ENCODE measurements at places on chromosomes 11 and 22.

DNA sequence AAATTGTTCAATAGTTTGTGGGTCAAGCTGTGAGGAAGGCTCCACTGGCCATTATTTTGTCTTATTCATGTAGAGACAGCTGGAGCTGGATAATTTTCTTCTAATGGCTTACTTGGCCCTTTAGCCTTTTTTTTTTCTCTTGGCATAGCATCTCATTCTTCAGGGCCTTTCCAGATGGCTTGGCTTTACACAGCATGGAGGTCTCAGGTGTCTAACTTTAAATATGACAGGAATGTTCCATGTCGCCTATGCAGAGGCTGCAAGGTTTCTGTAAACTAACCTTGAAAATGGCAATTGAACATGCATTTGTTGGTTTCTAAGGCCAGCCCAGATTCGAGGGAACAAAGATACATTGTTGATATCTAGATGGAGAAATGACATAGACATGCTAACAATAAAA is 247.9 kb upstream of the CNTN5 start:
- no peak for DNase-seq

DNA sequence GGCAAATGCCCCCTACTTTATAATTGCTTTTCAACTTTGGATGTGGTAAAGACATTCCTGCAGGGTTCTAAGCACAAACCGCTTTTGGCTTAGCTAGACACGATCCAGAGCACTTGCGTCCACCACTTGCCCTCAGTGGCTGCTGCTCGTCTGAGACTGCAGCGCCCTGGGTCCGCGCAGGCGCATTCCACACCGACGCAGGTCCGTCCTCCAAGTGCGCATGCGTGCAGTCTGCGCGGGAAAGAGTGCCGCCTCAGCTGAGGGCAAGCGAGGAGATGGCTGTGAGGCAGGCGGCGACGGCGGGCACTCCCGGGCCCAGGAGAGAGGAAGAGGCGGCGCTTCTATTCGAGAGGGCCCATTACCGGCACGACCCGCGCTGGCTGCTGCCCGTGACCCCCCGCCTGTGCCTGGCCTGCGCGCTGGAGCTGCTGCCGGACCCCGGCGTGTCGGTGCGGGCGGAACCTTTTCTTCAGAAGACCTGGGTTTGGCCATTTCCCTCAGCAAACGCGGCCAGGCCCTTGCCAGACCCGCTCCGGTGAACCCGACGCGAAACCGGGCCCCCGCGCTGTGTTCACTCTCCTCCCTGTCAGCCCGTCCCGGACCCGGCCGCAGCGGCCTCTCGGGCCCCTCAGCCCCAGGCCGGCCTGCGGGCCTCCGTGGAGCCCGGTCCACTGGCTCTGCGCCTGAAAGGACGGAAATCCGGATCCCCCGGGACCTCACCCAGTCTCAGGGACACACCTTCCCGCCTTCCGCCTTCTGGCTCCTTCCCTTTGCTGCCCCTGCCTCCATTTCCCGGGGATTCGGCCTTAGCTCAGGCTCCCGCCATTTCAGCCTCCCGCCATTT is at the start of gene MEI1:
Gene MEI1 (plus strand): TSS at position 240 of the 844 bp plus-strand sequence. CDS start 36 bp downstream, at position 276.
- DNase-seq, result no peak

DNA sequence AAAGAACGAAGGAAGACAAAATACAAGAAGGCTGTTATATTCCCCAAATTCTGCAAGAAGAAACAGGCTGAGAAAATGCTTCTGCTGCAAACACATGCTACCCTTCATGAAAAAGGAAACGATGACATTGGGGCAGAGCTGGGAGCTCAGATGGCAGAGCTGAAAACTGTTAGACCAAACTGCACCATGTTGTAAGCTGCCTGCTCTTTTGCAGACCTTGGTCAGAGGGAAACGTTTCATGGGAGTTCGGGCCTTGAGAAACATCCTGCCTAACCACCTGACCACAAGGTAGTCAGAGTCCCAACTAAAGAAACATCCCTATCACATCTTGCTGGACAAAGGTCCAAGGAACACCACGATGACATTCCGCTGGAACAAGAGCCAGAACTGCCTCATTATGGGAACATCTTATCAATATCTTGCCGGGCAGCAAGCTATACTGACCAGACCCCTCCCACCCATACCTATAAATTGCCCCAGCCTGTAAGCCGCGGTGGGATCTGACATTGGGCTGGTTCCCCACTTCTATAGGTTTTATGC is 110.7 kb upstream of the CTSC start:
- no peak for DNase-seq

GRCh38 chr22:22092974-22093373 is 110.4 kb upstream of the TOP3B start:
- no peak for DNase-seq

DNA sequence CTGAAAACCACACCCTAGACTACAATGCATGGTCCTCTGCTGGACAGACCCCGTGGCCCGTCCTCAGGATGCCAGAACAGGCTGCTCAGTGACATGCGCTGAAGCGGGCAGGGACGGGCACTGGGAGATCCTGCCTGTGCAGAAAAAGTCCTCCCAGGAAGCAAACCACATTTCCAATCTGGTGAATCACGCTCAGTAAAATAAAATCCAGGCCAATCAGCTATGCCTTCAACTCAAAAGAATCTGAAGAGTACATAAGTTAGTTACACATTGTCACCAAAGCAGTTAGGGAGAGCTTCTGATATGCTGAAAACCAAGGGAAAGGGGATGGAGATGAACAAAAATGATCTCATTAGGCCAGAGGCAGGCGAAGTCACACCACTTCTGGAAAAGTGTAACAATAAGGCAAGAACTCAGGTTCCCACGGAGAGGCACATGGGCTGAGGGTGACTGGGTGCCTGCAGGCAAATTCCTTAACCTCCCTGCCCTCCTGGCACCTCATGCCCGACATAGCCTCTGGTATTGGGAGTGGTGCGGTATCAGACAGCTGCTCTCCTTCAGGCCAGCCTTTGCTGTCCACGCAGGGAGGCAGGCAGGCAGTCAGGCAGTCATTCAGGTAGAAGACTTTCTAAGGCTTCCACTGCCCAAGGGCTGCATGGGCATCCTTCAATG is 66.4 kb downstream of the APOL5 start:
- DNase-seq, result no peak

GRCh38 chr11:61766353-61766841 is 14.0 kb downstream of the MYRF start:
- no peak for DNase-seq

DNA sequence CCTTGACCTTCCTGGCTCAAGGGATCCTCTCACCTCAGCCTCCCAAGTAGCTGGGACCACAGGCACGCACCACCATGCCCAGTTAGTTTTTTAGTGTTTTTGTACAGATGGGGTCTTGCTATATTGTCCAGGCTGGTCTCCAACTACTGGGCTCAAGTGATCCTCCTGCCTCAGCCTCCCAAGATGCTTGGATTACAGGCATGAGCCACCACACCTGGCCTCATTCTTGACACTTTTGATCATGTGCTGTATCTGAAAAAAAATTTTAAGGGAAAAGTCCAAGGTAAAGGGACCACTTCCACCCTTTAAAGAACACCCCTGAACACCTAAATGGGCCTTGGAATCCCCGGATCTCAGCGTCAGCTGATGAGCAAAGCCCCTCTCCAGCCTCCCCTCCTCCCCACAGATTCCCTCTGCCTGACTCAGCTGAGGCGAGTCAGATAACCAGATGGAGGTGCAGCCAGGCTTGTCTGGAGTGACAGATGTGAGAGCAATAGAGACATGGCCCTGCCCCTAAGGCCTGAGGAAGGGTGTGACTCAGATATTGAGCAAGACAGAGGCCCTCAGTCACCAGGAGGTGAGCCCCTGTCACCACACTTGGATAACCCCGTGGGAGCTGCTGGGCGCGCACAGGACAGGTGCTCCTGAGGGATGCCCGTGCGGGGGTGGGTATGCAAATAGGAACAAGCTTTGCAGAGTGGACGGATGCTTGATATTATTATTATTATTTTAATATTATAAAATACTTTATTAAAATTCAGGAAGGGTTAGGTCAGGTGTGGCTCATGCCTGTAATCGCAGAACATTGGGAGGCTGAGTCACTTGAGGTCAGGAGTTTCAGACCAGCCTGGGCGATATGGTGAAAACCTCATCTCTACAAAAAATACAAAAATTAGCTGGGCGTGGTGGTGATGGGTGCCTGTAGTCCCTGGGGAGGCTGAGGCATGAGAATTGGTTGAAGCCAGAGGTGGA is 5.0 kb upstream of the CCDC88B start:
- DNase-seq, result peak; percentile 87

GRCh38 chr22:50304528-50305392 is 2.7 kb downstream of the PLXNB2 start:
- DNase-seq, result peak; percentile 47

- DNase-seq, result no peak
Observed at GRCh38 chr11:12318791-12319438, 58.5 kb upstream of the PARVA start.

- no peak for DNase-seq
Observed at GRCh38 chr11:70420008-70420464, 21.7 kb downstream of the CTTN start.

DNA sequence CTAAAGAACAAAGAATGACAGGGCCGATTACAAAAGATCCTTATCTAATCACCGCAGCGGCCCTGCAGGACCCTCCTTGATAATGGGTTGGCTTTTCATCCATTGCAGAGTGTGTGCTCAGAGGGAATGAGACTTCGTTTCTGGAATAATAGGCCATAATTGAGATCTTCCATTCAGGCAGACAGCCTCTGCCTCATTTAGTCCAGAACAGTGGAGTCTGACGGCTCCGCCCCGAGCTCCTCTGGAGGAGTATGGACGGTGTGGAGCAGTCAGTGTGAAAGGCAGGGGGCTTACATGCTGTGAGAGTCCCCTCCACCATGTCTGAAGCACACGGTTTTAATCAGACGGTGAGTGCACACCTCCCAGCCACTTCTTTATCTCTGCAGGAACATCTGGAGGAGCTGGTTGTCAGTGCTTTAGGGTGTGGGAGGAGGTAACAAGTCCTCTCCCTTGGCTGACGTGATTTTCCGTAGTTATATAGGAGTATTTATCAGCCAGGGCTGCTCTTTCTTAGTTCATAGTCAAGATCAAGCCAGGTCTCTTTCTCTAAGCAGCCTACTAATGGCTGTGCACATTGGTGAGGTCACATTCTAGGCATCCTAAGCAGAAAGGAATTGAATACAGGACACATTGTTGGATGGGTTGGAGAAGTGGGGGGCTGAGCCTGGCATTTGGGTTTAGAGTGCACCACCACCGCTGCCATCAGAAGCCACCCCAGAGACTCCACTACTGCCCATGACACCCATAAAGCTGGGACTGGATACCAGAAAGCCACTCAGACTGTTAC is 1477.9 kb downstream of the TBC1D22A start:
- no peak for DNase-seq

- DNase-seq, result peak; percentile 44
Observed at GRCh38 chr11:126282736-126283591, at the start of gene TIRAP. TSS of gene TIRAP (plus strand) at chr11:126283093. CDS start at chr11:126290895, 7,802 bp downstream.

DNA sequence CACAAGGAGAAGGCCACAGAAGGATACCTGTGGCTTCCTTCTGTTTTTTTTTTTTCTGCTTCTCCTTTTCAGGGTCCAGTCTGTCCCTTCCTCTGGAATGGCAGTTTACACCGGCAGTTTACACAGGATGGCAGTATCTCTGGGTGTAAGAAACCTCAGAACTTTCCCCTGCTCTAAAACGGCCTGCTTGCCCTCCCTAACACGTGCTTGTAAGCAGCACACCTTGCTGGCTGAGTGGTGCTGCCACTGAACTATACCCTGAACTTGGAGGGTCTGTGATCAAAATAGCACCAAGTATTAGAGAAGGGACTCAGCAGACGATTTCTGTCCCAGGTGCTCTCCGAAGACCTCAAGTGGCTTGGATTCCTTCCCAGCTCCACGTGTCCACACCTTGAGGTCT is 904 bp upstream of the OPCML start:
- no peak for DNase-seq

GRCh38 chr22:44822534-44822933 is 70.2 kb downstream of the ARHGAP8 start:
- no peak for DNase-seq

- DNase-seq, result no peak
Observed at GRCh38 chr11:41044747-41045146, 414.7 kb downstream of the LRRC4C start.

GRCh38 chr11:87366763-87367405 is 329.1 kb downstream of the TMEM135 start:
- DNase-seq, result no peak

DNA sequence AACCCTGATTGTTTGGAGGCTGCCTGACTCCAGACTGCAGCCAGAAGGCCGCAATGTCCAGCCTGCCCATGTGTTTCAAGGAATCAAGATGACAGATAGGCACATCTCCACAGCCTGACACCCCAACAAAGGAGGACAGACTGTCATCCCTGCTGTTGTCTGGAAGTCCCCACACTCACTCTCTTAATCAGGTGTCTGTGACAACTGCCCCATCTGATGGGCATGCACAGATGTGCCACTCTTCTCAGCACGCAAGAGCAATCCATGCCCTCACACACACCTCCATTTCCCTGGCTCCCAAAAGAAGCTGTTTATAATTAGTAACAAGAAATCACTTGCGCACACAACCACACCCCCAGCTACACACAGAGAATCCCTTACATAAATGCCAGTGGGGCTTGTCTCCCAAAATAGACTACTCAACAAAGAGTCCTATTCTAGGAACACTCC is 117.6 kb downstream of the C11orf58 start:
- no peak for DNase-seq

- peak; percentile 48 for DNase-seq
Observed at GRCh38 chr11:28760676-28761390, 652.6 kb downstream of the METTL15 start.

- no peak for DNase-seq
Observed at GRCh38 chr22:22025320-22026156, 43.0 kb upstream of the TOP3B start.

Data from Calu3 (cell line).